ENCODE measurements at places on chromosomes 6 and 20.

GRCh38 chr6:138987080-138987642 is 892 bp downstream of the REPS1 start:
- DNase-seq = no peak

DNA sequence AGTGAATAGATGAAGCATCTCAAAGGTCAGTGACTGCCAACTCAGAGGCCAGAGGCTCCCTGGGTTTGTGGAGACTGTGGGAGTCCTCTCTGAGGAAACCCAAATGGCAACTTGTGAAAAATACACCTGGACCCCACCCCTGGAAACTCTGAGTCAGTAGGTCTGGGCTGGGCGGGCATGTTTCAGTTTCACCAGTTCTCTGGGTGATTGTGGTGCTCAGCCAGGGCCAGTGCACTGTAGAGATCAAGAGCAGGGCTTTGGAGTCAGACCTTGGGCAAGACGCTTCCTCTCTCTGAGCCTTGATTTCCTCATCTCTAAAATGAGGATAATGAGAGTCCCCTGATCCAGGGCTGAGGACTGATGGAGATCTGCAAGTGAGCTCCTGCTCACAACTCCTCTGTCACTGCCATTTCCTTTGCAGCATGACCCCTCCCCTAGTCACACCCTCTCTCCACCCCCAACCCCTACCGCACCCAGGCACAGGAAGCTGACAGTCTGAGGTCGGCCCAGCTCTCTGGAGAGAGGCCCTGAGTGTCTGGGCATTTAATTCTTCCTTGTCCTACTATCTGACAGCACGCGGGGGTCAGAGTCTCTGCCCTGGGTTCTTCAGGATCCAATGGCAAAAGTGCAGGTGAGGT is 5.1 kb downstream of the DEF6 start:
- peak; percentile 93 for DNase-seq

GRCh38 chr6:109979033-109979921 is 1.2 kb downstream of the GPR6 start:
- DNase-seq = no peak

GRCh38 chr6:109102762-109103161 is 7.5 kb downstream of the CEP57L1 start:
- no peak for DNase-seq

- no peak for DNase-seq
Observed at GRCh38 chr6:122869437-122870024, 80.5 kb downstream of the SMPDL3A start.

GRCh38 chr6:133396984-133397348 is 155.8 kb downstream of the EYA4 start:
- DNase-seq = no peak

DNA sequence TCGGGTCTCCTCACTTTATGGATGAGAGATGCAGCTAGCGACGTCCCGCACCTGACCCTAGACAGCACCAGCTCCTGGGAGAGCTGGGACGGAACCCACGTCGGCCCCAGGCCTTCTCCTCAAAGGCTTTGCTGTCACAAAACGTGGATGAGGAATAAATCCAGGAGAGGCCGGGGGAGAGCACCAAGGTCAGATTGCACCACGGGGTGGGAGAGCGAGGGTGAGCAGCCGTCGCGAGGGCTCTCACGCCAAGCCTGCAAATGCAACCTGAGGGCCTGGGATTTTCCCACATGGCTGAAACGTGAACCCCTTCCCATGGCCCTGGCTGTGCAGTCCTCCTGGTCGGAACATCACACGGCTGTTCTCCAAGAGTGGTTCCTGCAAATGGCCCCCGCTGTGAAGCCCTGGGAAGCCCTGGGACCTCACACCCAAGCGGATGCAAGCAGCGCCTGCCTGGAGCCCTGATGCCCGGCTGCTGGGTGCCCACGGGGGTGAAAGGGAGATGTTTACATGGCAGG is 45.3 kb downstream of the DLL1 start:
- DNase-seq = no peak

DNA sequence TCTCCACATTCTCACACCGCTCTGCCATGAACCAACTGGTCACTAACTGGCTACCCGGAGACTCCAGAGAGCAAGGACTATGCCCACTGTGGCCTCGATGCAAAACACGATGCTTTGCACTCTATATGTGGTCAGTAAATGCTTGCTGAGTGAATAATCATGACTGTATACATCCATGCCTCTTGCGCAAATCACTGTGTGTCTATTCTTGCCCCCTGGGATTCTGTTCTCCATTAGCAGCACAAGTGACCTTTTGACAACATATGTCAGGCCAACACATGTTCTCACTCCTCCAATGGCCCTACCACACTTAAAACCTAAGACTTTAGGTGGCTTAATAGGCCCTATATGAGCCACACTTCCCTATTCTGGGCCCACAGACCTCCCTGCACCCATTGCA is 16.9 kb downstream of the KIF16B start:
- no peak for DNase-seq

GRCh38 chr6:39224011-39224410 is 5.3 kb downstream of the KCNK5 start:
- DNase-seq = no peak

DNA sequence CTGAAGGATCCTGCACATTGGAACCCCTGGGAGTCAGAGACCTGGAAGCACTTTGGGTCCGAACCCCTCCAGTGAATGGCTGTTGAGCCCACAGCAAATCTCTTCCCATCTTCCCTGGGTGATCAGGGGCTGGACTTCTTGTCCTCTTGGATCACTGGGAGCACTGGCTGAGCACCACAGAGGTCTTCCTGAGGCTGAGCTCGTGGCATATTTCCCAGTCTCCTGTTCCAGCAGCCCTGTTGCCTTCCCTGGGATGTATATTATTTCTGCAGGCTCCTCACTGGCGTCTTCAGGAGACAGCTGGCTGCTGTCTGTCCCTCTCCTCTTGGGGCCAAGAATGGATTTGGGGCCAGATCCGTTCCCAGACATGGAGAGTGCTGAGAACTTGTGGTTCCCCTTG is 43.4 kb downstream of the PTK7 start:
- no peak for DNase-seq

- DNase-seq = peak; percentile 49
Observed at GRCh38 chr6:33008944-33009861, at the start of gene HLA-DOA. HLA-DOA (minus strand) TSS chr6:33009591.

DNA sequence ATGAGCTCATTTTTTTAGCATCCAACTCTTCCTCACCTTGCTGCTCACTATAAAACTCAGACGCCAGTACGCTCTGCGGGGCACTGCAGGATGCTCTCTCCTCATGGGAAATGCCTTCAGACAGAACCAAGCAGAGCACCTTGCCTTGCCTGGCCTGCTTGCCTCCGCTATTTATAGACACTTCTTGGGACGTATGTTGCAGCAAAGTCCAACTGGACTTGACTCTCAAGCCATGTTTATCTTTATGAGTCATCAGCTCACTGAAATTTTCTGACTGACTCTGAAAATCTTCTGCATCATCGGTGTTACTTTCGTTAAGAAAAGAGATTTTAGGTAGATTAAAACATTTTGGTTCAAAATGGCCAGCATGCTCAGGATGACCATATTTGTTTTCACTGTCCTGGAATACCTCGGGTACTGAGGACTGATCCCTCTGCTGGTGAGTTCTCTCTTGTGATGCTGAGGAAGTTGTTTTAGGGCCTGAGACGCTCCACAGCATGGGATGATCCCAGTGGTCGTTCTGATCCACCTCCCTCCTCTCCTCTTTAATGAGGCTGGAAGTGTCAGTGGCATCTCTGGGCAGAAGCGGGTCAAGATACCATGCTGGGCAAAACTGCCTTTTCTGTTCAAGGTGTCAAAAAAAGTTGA is 204.5 kb downstream of the KIF16B start:
- DNase-seq = no peak

- no peak for DNase-seq
Observed at GRCh38 chr6:16653226-16653625, 108.0 kb downstream of the ATXN1 start.

DNA sequence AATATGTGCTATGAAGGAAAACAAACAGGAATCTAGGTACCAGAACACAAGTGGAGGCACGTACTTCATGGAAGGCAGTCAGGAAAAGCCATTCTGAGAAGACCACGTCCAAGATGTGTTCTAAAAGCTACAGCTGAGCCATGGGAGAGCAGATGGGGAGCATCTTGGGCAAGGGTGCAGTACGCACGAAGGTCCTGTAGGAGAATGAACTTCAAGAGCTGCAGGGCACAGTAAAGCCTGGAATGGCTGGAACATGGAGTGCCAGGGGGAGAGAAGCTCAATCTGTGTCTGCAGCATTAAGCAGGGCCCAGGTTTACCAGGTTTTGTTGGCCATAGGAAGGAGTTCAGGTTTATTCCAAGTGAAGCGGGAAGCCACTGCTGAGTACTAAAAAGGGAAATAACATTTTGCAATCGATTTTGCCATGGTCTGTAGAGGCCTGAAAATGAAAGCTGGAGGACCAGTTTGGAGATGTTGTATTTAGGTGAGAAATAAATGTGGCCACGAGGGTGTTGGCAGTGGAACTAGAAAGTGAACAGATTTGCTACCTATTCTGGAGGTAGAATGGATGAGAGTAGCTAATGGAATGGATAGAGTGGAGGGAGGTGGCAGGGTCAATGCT is 29.9 kb downstream of the ADTRP start:
- no peak for DNase-seq

DNA sequence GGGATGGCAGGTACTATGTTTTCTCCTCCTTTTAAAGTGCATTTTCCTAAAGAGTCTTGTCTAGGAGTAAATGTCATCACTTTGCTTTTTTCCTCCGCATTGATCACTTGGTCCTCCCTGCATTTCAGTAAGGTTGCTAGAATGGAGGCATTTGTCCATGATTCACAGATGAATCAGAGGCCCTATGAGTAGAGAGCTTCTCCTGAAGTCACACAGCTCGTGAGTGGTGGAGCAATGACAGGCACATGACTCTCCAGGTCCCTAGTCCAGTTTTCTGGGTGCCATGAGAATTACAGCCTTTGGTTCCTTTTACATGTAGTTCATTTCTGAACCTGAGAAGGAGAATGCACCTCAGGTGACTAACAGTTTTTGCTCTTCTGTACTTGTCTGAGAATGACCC is 50.5 kb downstream of the HLA-A start:
- no peak for DNase-seq

- no peak for DNase-seq
Observed at GRCh38 chr6:140541288-140541687, 1166.8 kb upstream of the CITED2 start.
